ENCODE measurements at places on chromosomes 2 and 18. TPM values are rescaled to one million over a fixed set of nuclear protein-coding genes. Genes with fewer than 3 reads are reported as not detected.

Gene KLHL29
- total RNA-seq = 17.5 TPM

GRCh38 chr2:75287624-75288316 lies 88.5 kb upstream of the TACR1 start:
- DNase-seq = no peak

DNA sequence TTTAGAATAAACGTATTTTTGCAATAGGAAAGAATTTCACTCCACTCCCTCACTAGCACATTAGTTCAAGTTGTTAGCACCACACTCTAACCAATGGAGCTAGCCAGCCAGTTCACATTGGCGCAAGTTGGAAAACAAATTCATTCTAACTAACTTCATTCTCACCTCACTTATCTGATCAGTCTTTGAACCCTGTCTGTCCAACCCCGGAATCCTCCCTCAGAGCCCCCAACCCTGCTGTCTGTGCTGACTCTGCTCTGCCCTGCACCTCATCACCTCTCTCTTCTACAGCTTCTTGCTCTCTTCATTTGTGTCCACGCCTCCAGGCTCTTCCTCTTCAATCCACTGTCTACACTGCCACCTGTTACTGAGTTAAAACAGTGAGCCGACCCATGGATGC lies 356.5 kb downstream of the IRS1 start:
- DNase-seq = no peak

- no peak for DNase-seq
Observed at GRCh38 chr2:134375935-134376334, 122.1 kb downstream of the MGAT5 start.

DNA sequence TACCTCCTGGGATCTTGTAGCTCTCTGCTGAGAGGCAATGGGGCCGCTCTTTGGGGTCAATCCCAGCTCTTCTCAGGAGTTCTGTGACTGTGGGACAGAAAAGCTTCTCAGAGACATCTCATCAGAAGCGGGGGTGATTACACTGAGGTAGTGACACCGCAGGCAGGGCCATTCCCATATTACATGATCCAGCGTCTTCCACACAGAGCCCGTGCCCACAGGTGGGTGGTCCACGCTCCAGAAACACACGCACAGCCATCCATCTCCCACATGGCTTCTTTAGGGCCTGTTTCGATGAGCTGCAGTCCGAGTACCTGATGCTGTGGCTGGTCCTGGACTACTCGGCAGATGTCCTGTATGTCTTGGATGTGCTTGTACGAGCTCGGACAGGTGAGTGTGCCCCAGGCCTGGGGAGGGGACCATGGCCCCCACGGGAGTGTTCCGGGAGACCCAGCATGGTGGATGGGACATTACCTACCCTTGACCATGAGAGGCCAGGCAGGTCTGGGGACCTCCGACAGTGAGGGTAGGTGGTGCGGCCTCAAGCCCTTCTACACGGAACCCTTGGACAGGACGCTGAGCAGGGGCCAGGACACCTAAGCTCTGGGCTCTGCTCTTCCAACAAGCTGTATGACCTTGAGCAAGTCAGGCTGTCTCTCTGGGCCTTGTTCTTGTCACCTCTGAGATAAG lies 45.5 kb downstream of the CNGA3 start:
- DNase-seq = no peak

DNA sequence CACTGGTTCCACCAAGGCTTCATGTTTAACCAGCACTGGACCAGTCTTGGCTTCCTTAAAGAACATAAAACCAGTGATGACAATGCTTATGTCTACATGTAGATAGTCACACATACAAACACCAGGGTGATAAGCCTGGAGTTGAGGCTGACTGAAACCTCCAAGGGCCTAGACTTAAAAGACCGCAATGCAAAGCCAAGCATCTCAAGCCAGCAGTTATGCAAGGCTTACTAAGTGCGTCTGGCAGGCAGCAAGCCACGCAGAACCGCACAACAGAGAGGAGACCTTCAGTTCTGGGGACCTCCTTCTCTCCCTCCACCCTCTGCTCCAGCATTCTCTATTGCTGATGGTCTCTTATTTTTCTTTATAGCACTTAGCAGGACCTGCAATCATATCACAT lies 63.2 kb upstream of the ACAA2 start:
- no peak for DNase-seq

DNA sequence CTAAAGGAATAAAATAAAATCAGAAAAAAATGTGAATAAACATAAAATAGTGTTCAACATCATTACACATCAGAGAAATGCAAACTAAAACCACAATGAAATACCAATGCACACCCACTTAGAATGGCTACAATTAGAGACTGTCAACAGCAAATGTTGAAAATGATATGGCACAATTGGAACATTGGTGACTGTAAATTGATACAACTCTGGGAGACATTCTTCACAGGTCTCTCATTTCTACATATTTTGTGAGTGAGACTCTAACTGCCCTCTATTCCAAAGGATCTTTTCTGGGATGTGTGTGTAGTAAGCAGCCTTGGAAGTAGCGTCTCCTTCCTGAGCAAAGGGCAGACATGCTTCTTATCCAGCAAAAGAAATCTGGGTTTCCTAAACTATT lies 323.0 kb downstream of the FBXO15 start:
- no peak for DNase-seq

- no peak for DNase-seq
Observed at GRCh38 chr2:234632527-234633391, 135.9 kb upstream of the ARL4C start.

- no peak for DNase-seq
Observed at GRCh38 chr2:88698498-88699233, 7.2 kb downstream of the RPIA start.

GRCh38 chr2:108936076-108936864 lies 52.8 kb downstream of the EDAR start:
- no peak for DNase-seq

GRCh38 chr2:109382951-109383350 lies 230.8 kb downstream of the SEPTIN10 start:
- no peak for DNase-seq

Data from endothelial cell (in vitro differentiated cells).